ENCODE measurements at places on chromosomes 6 and 20.

DNA sequence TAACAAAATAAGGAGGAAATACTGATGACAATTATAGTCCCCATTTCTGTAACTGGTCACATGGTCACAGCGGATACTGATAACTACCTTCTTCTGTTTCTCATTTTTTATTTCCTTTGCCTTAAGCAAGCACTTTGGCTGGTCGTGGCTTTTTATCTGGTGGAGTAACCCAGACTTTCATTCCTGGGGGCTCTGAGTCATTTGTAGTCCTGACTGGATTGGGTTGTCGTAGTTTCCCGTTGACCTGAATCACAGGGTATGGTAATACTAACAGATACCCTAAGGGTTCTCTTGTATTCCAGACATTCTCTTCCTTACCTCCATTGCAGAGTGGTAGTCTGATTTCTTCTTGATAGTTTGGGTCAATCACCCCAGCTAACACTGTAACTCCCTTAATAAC, 500.3 kb upstream of the ADGRB3 start:
- DNase-seq: no peak

DNA sequence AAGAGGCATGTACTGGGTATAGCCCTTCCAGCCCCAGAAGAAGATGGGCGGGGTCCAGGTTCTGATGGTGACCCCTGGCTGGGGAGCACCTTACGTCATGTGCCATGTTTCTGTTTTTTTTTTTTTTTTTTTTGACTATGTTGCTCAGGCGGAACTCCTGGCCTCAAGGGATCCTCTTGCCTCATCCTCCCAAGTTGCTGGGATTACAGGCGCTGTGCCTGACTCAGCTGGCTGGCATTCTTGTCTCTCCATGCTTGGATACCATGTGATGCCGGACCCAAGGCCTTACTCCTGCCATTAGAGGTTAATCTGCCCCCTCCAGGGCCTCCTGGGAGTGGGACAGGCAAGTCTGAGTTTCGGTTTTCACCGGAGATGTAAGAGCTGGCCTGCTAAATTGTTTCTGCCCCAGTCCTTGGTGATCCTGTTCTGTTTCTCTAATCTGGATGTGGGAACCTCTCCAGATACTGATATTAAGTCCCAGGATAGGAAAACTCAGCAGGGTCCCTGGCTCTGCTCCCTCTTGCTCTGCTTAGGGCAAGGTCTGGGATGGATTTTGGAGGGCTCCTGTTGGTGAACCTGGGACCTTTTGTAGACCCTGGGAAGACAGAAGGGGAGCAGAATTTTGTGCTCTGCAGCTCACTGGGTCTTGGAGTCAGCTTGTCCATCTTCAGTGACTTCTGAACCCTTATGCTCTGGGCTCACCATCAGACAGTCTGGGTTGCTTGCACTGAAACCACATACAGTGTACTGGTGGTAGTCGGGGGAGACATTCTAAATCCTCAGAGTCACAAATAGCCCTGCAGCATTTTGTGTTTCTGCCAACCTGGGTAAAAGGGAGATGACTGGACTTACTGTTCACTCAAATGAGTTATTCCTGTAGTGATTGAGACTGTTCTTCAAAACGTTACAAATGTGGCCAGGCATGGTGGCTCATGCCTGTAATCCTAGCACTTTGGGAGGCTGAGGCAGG, 45.1 kb downstream of the PTK7 start:
- no peak for DNase-seq

DNA sequence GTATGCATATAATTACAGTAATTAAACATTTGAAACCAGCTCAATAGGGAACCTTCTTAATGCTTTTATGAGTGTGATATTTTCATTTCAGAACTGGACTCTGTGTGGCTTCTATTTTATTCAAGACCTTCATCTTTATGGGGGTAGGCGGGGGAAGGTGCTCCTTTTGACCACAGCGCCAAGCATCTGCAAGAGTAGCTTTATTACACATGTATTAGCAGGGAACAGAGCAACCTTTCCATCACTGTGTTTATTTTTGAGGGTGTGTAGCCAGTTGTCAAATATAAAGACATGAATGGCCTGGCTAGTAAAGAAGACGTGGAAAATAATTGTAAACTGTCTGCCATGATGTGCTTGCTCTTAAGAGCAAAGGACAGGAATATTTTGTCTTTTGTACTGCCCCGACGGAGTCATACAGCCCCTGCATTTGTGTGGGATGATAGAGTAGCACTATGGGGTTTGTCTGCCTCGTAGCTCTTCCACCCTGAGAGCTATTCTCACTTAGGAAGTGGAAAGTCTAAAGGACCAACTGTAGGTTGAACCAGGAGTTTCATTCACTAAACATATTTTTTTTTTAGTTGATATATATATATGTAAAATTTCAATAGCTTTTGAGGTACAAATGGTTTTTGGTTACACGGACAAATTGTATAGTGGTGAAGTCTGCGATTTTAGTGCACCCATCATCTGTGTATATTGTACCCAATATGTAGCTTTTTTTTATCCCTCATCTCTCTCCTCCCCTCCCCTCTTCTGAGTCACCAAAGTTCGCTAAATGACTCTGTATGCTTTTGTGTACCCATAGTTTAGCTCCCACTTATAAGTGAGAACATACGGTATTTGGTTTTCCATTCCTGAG, 91.2 kb downstream of the CARMIL1 start:
- no peak for DNase-seq

GRCh38 chr20:41672282-41672681, 54.1 kb upstream of the CHD6 start:
- DNase-seq: no peak

GRCh38 chr6:134081506-134081905, 29.1 kb upstream of the SLC2A12 start:
- no peak for DNase-seq

DNA sequence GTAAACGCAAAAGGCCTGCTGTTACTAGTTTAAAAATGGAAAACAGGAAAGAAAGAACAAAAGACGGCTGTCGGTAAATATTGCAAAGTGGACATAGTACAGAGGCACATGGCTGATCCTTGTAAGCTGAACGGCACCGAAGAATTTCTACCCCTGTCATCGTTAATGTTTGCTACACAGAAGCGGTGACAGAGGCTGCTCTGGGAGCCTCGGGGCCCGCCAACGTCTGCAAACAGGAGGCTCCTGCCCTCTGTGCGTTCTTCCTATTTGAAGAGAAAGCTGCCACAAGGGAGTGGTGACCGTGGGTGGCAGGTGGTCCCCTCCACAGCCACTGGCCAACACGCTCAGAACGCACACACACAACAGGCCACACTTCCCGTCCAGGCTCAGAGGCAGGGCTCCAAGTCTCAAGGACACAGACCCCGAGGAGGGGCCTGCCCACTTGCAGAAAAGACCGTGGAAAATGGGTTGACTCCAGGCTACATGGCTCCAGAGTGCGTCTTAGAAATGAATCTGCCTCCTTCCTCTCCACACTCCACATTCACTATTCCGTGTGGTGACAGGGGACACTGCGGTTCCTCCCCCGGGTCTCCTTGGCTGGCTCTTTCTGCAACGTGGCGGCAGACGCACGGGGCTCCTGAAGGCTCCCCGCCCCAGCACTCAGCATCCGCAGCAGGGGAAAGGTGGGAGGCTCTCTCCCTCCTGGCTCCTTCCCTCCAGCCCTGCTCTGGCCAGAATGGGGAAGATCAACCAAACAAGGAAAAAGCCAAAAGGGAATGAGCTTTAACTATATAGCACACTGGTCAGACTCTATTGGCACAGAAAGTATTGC, 64.5 kb downstream of the GMPR start:
- no peak for DNase-seq

DNA sequence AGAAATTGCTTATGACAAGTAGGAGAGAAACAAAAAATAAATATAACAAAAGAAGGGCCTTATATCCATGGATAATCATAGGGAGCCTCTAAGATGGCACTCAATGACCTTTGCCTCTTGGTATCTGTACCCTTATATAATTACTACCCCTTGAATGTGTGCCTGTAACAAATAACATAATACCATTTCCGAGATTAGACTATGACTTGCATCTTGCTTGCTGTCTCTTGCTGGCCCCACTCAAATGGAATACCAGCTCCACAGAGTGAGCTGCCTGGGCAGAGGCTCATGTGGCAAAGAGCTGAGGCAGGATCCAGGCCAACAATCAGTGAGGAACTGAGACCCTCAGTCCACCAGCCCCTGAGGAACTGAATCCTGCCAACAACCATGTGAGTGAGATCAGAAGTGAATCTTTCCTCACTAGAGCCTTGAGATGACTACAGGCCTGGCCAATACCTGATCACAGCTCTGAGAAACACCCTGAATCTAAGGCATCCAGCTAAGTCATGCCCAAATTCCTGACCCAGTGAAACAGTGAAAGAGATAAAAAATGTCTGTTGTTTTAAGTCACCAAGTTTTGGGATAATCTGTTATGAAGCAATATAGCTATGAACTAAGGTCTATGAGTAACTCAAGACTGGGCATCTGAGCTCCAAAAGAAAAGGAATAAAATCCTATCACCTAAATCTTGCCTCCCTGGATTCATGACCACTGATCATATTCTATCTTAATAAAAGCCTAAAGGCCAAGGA, 5.5 kb downstream of the KATNA1 start:
- DNase-seq: no peak

- peak; percentile 79 for DNase-seq
These were observed 303 bp downstream of the MBOAT1 start for GRCh38 chr6:20211941-20212391.

DNA sequence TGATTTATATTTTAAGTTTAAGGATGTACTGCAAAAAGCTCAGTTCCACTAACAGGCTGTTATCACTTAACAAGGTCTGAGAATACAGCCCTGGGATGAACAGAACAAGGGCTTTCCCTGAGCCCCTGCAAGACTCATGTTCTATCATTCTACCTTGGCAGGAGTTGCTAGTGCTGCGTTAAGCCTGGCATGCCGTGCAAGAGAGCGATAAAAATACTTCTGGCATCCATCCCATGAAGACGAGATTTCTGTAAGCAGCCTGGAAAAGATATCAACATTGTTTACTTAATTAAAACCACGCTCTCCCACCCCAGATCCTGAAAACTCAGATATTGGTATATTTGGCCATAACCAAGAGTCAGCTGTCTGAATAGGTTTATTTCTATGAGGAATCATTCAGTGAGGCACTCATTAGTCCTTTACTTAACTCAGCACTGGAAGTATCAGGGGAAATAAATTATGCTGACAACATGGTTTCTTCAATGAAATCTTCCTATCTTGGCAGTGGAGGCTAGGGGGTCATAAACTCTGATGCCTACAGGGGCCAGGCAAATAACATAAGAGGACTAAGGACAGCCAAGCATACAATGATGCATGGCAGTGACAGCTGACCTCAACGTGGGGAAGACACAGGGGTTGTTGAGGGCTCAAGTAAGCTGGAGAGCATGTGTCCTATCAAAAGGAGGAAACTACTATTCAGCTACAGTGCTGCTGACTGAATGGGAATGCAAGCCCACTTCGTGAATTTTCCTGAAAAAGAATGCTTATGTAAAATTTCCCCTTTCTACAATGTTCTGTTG, 37.6 kb upstream of the LYRM2 start:
- DNase-seq: no peak

DNA sequence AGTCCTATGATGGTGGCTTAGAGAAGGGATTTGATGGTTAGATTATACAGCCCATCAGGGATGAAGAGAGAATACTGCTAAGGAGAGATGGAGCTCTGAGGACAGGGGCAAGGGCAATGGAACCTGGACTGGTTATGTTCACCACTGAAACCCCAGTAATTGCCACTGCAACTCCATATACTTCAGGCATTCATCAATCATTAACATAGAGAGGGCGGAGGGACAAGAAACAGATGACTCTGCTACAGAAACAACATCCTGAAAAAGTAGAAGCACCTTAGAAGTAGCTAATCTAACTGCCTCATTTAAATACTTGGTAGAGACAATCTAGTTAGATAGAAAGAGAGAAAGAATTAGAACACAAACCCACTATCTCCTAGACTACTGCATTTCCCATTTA, 89.8 kb downstream of the MDN1 start:
- DNase-seq: no peak

GRCh38 chr6:95948324-95948723, 67.5 kb upstream of the FUT9 start:
- no peak for DNase-seq

DNA sequence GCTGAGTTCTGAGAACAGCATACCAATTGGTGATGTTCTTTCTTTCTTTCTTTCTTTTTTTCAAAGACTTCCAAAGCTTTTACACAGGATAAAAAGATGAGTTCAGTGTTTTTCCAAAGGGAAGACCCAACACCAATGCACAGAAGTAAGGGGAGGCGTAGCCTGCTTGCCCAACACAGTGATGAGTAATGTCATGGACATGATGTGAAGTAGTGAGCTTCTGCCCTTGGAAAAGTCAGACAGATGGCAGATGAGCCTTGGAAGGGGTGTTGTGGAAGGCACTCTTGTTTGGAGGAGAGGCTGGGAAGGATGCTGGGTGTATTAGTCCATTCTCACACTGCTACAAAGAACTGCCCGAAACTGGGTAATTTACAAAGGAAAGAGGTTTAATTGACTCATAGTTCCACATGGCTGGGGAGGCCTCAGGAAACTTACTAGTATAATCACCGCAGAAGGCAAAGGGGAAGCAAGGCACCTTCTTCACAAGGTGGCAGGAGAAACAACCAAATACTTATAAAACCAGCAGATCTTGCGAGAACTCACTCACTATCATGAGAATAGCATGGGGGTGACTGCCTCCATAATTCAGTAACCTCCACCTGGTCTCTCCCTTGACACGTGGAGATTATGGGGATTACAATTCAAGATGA, 12.6 kb downstream of the LRP11 start:
- no peak for DNase-seq

DNA sequence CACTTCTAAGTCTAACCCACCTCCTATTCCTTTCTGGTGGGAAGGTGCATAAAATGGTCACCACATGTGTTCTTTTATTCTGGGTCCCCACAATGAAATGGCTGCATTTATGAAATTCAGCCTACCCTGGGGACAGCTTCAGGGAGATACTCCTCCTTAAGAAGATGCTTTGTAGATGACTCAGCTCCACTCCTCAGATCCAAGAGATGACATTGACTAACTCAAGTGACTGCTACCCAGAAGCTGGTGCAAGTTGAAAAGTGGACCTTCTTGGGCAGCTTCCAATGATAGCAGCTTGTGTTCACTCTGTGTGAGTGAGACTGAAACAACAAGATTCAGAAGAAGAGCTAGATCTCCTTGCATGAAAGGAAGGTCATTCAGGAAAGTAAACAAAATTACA, 113.4 kb downstream of the SCP2D1 start:
- no peak for DNase-seq

- peak; percentile 72 for DNase-seq
These were observed 19.5 kb downstream of the PNPLA1 start for GRCh38 chr6:36289281-36289878.

DNA sequence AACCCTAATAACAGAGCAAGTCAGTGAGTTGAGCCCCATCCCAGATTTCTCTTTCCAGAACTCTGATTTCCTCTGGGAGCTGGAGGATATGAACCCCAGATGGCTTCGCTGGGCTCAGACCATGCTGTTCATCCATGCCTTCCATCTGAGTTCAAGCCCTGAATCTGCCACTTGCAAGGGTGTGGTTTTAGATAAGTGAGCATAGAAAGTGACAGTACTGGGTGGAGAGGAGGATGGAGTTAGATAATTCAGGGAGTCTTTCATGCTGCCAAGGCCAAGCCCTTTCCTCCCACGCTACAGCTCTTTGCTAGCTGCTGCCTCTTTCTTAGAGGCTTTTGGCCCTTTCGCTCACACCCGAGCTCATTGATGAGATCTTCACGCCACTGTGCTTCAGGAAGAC, 57.2 kb upstream of the MAFB start:
- DNase-seq: no peak

All from NCI-H2029 treated with DMSO at 0.1 percent for 48 hours (cell line).